ENCODE measurements at places on chromosomes 11 and 22. TPM values are rescaled to one million over a fixed set of nuclear protein-coding genes. Genes with fewer than 3 reads are reported as not detected.

Gene L3MBTL2
- polyA plus RNA-seq: 21.8 TPM

Gene SEPTIN3
- polyA plus RNA-seq: not detected

Gene OR51Q1
- not detected for polyA plus RNA-seq

Gene ELFN2
- not detected for polyA plus RNA-seq

Gene ART5
- polyA plus RNA-seq: not detected

Gene NCF4
- 103 TPM for polyA plus RNA-seq

Gene RPS6KB2
- polyA plus RNA-seq: 54.7 TPM

Gene FAM111A
- 32.9 TPM for polyA plus RNA-seq

Gene FAM181B
- polyA plus RNA-seq: not detected

Gene BTG4
- not detected for polyA plus RNA-seq

Gene GP1BB
- 4.2 TPM for polyA plus RNA-seq

Gene OR8D4
- polyA plus RNA-seq: not detected

Gene PDE3B
- polyA plus RNA-seq: 0.65 TPM

Measured in naive B cell (primary cell).